Frontal cortex (tissue), 4 donors: ENCODE measurements at places on chromosomes 3 and 15. TPM values are rescaled to one million over a fixed set of nuclear protein-coding genes. Genes with fewer than 3 reads are reported as not detected.
A peak's percentile ranks its signal among the peaks of the same experiment; 100 is the strongest.

Gene MITF
- 1.6 TPM for total RNA-seq

Gene VWA5B2
- 0.41 TPM for total RNA-seq

- no peak for DNase-seq
These were observed 6.5 kb upstream of the BCL2A1 start for GRCh38 chr15:79977431-79978054.

DNA sequence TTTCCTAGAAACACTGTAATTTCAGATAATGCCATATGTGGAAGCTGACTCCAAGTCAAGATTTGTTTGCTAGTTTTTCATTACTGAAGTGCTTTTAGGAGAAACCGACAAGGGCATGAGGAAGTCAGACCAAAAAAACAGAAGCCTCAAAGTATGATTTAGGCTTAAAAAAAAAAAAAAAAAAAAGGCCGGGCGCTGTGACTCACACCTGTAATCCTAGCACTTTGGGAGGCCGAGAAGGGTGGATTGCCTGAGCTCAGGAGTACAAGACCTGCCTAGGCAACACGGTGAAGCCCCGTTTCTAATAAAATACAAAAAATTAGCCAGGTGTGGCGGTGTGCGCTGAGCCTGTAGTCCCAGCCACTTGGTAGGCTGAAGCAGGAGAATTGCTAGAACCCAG lies 11.6 kb downstream of the RPL15 start:
- no peak for DNase-seq

Gene MEIS2
- 380 TPM for total RNA-seq

- no peak for DNase-seq
These were observed 69.0 kb downstream of the COL6A5 start for GRCh38 chr3:130414457-130414856.

DNA sequence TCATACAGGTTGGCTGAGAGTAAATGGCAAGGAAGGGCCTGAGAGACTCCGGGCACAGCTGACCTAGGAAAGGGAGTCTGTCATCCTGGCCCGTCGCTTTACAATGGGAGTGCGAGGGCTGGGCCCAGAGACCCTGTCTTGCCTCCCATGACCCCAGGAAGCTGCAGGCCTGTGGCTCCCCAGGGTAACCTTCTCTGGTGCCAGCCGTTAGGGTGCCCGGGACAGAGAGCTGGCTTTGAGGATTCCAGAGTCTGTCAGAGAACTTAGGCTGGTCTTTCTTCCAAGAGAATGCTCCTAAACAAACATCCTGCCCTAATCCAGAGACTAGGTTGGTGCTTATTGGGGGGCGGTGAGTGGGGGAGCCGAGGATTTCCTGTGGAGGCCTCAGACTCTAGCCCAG lies 18.5 kb downstream of the ZNF710 start:
- DNase-seq, result no peak

- no peak for DNase-seq
These were observed 34.9 kb downstream of the SIN3A start for GRCh38 chr15:75416584-75416983.

Gene IL17RB
- 1.6 TPM for total RNA-seq

- DNase-seq, result no peak
These were observed 197.5 kb downstream of the SOX2 start for GRCh38 chr3:181909241-181909640.

DNA sequence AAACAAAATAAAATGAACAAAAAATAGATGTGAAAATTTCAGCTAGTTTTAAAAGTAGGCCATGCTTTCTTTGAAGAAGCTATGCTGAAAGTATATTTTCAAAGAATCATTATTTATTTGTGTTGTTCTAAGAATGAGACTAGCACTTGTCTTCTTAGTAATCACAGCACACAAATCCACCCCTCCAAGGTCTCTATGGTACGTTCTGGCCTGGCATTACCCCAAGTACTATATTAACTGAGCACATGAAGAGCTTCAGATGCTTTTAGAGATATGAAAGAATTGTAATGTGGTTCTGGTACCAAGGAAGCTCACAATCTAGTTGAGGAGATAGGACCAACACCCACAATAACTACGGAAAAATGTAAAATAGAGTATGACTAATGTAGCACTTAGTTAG lies 416.5 kb downstream of the PLCL2 start:
- DNase-seq, result no peak

GRCh38 chr3:192128922-192129321 lies 598.4 kb downstream of the FGF12 start:
- DNase-seq, result no peak

DNA sequence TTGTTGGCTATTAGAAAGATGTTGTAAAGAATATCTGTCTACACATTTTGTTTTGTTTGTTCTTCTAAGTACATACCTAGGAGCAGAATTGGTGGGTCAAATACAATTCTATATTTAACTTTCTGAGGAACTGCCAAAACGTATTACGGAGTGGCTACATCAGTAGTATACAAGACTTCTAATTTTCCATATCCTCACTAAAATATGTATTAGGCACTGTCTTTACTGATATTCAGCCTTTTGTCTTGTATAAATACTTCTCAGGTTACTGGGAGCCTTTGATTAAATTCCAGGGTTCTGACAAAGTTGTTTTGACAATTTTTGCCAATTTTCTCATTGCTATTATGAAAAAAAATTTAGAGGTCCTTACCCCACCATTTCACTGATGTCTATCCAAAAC lies 146.7 kb downstream of the NR2E3 start:
- no peak for DNase-seq

DNA sequence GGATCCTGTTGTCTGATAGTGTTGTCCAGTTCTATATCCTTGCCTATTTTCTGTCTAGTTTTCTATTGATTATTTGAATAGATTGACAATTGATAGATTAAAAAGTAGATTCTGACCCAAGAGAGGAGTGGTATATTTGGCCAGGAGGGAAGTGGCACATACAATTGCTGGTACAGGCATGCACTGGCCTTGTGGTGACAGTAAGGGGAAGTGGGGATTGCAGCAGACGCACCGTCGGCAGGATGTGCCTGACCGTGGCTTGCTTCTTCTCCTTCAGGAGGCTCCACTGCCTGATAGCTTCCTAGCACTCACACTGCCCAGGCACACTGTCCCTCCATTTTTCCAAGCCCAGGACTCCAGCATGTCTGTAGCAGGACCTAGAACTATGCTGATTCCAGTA lies 10.5 kb downstream of the GABRG3 start:
- no peak for DNase-seq

- DNase-seq, result no peak
These were observed 236.4 kb downstream of the LPP start for GRCh38 chr3:188390343-188390718.

DNA sequence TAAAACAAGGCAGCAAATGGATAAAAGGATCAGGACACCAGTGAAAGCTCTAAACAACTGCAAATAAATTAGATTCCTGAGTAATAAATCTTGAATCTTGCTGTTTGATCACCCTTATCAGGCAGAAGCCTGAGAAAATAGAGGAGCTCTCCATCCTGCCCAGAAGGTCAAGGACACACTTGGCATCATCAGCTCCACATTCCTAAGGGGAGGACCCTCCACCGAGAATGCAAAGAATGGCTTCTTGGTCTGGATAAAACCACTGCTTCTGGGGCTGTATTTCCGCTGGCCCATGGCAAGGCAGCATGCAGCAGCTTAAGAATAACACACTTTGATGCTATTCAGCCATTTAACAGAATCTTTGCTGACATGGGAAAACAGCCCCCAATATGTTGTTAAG lies 108.9 kb upstream of the TSC22D2 start:
- DNase-seq, result no peak

GRCh38 chr3:123687286-123687685 lies 102.4 kb upstream of the HACD2 start:
- DNase-seq, result no peak

Gene MESP2
- total RNA-seq, result not detected

- DNase-seq, result no peak
These were observed 3.2 kb downstream of the ITGB5 start for GRCh38 chr3:124883766-124884473.

DNA sequence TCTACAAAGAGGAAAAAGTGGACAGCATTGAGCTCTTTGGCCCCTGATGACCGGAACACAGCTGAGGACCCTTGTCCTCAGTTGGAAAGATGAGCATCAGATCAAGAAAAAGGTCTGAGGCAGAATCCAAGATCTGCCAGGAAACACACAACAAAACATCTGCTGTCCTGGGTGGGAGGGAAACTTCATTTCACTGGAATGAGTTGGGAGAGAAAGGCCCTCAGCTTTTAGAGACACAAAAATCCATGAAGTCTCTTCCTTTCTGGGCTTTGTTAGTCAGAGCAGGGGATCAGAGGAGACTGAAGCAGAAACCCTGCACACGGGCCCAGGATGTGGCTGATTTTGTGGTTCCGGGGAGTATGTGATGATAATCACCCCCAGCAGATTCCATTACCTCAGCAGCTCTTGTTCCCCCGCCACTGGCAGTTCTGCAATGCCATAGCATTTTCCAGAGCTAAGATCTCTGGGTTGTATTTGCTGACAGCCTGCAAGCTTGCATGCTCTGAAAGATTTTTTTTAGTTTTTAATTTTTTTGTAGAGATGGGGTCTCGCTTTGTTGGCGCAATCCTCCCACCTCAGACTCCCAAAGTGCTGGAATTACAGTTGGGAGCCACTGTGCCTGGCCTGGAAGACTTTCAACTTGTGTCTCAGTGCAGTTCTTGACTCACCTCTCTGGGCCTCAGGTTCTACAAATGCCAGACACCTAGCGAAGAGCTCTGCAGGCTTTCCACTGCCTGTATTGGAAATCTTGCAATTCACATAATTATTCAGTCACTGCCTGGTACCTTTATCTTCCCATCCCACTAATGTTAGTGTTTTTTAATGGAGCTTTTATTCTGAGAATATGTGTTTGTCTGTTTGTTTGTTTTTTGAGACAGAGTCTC lies 5.8 kb upstream of the TATDN2 start:
- DNase-seq, result no peak

Gene SERF2
- total RNA-seq, result 53.0 TPM

GRCh38 chr15:64599716-64600115 lies 139.3 kb downstream of the ZNF609 start:
- DNase-seq, result no peak

GRCh38 chr15:100902436-100903167 lies 16.6 kb upstream of the LRRK1 start:
- DNase-seq, result peak; percentile 61

DNA sequence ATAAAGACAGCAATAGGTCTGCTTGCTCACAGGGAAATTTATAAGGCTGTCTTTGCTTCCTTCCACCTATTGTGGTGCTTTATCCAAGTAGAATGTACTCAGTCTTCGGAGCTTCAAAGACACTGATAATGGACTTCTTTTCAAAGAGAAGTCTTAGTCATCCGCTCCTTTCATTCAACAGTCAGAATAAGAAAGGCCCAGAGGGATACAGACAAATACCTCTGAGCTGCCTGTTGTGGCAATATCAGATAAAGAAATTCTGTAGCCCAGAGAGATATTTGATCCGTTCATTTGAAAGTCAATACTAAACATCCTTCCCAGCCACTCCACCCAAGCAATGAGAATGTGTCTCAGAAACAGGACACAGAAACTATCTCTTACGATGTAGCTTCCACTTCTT lies 110.0 kb downstream of the FHIT start:
- DNase-seq, result no peak

Gene GOLGA8T
- not detected for total RNA-seq

Gene CCDC14
- total RNA-seq, result 83.6 TPM

DNA sequence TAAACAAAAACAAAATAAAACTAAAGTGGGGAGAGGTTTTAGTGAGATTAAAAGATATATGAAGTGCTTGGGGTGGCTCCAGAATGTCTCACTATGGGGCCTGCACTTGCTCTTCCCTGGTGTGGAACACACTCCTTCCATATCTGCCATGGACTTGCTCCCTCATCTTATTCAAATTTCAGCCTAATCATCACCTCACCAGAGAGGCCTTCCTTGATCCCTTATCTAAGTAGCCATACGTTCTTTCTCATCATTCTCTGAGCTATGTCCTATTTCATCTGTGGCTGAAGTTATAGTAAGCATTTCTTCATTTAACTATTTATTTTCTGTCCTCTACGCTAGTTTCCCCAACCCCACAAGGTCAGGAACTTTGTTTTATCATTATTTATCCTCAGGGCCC lies 511.7 kb downstream of the NTRK3 start:
- DNase-seq, result no peak

- DNase-seq, result no peak
These were observed 196.4 kb upstream of the SLC24A5 start for GRCh38 chr15:47924381-47924780.

DNA sequence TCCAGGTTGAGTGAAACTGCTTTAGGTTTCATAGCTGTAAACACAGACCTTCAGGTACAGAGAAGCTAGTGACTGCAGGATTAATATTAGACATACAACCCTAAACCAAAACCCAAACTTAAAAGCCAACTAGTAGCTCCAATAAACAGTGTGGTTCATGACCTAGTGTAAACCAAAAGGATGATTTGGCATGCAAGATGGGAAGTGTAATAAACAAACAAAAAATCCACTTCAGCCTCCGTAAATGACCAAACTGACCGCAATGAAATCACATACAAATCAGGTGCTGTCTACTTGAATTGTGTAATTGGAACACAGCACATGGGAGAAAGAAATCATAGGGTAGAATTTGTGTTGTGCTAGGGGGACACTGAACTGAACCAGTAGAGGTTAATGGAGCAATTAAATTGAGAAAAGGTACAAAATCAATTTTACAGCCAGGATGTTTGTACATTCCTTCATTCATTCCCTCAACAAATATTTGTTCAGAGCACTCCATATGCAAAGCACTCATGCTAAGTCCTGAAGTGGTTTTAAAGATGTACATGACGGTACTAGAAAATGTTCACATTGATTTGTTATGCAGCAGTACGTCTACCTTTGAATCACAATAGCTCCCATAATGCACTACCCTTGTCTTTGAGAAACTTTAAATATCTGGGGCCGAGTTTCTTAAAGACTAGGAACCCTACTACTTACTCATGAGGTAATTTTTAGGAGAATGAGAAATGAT lies 21.4 kb upstream of the CHST2 start:
- DNase-seq, result no peak

DNA sequence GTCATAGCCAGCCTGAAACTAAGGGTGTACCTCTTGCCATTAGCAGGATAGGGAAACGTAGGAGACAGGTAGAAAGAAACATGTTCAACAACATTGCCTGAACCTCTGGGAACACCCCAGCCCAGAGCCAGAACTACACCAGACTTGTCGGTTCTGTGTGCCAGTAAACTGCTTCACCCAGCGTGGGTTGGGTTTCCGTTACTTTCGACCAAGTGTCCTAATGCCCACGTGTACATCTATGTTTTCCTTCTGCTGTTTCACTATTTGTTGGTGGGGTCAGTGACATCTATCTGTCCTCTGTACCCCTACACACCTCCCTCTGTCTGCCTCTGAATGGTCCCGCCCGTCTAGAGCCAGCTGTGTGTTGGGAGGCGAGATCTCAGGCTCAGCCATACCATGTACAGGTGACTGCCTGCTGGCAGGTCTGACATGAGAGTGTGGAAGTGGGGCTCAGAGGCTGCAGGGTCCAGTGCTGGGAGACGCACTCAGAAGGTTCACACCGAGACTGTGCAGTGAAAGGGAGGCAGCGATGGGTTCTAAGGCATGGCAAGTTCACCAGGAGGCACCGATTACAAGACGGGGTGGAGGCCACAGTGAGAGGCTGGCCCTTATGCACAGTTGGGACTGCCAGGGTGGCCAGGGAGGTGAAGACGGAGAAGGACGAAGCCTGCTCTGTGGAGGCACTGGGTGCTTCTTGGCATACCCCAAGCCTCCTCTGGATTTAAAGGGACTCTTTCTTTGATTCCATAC lies 36.4 kb downstream of the SSUH2 start:
- DNase-seq, result no peak

GRCh38 chr3:49712631-49713317 lies 6.7 kb downstream of the AMIGO3 start:
- no peak for DNase-seq

Gene GLT8D1
- 57.9 TPM for total RNA-seq
